ENCODE measurements at places on chromosomes 12 and 14.

- no peak for DNase-seq
- H3K27me3 ChIP-seq: no peaks in the 10 kb centered on the region
- H3K36me3 ChIP-seq: no peaks in the 10 kb centered on the region
- no peak overlapping the region for H3K4me3 ChIP-seq
Observed at GRCh38 chr12:11967376-11968047, 103.2 kb upstream of the BCL2L14 start.

DNA sequence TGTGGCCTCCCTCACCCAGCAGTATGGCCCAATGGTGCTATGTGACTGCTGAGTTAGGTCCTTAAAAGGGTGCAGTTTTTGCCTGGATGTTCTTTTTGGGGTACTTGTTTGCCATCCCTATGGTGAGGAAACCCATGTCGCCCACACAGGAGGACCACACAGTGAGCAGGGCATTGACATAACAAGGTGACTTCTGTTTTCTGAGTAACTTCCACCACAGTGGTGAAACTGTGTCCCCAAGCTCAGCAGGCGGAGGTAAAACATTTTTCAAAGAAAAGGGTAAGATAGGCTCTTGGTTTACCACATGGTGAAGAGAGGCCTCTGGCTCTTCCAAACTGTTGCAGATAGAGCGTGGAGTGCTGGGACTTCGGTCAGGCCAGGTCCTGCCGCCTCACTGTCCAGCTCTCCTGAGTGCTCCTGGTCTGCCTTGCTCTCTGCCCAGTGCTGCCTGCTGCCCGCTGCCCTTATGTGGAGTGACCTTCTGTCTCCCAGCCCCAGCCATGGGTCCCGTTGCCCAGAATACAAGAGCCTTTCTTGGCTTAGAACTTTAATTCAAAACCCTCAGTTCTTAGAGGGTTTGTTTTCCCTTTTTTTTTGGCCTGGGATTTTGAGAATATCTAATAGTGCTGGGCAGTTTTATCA lies 54.0 kb downstream of the TRAF3 start:
- no peaks in the 10 kb centered on the region for H3K27me3 ChIP-seq
- H3K4me3 ChIP-seq: no peak overlapping the region
- no peak for DNase-seq
- no peak overlapping the region for H3K27ac ChIP-seq
- H3K4me1 ChIP-seq: no peaks in the 10 kb centered on the region

DNA sequence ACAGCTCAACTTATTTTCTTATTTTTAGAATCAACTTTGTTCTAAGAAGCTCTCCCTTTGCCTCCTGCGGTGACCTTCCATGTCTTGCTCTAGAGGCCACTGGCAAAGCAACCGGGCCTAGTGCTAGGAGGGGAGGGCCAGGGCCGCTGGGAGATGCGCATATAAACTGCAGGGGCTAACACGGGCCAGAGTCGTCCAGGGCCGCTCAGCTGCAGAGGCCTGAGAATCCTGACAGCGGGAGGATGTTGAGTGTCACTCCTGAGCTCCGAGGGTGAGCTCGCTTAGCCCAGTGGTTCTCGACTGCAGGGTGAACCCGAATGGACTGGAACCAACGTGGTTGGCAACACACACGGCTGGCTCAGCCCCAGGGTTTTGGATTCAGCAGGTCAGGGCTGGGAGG lies 6.5 kb upstream of the PIWIL1 start:
- H3K27ac ChIP-seq: no peak overlapping the region
- no peaks in the 10 kb centered on the region for H3K4me1 ChIP-seq
- H3K4me3 ChIP-seq: no peak overlapping the region
- DNase-seq: no peak

GRCh38 chr12:22334410-22335100 lies at the start of gene ST8SIA1:
Gene ST8SIA1, minus strand, starts transcription at chr12:22334707. Its CDS starts 475 bp downstream, at chr12:22334232.
- no peaks in the 10 kb centered on the region for H3K36me3 ChIP-seq
- DNase-seq: peak; percentile 29
- H3K4me3 ChIP-seq: peak within 1 kb of the TSS; percentile 65
- no peaks in the 10 kb centered on the region for H3K4me1 ChIP-seq
- H3K27me3 ChIP-seq: peaks cover 46% of the 10 kb centered on the region

DNA sequence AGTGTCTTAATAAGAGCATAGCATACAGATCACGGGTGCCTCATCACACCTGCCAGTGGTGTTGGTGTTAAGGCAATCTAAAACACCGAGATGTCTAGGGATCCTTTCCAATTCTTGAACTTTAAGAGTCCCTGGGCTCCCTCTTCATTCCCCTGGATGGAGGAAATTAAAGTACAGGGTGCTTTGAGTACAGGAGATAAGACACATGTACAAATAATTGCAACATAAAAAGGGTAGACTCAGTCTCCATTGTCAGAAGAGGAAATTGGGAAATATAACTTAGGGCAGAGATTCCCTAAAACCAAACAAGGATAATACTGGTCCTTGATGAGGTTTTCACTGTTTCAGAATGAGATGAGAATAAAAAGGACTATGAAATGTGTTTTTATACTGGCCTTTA lies 34.9 kb downstream of the SCFD1 start:
- no peaks in the 10 kb centered on the region for H3K36me3 ChIP-seq
- no peak overlapping the region for H3K27ac ChIP-seq
- H3K4me1 ChIP-seq: no peaks in the 10 kb centered on the region

DNA sequence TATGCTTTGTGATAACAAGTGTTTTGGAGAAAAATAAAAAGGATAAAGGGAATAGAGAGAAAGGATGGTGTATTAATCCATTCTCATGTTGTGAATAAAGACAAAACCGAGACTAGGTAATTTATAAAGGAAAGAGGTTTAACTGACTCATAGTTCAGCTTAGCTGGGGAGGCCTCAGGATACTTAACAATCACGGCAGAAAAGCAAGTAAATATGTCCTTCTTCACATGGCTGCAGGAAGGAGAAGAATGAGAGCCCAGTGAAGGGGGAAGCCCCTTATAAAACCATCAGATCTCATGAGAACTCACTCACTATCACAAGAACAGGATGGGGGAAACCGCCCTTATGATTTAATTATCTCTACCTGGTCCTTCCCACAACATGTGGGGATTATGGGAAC lies 18.1 kb upstream of the C12orf42 start:
- H3K4me1 ChIP-seq: no peaks in the 10 kb centered on the region
- no peak for DNase-seq
- H3K36me3 ChIP-seq: no peaks in the 10 kb centered on the region
- no peak overlapping the region for H3K4me3 ChIP-seq

GRCh38 chr12:89348894-89349699 lies 3.2 kb downstream of the DUSP6 start:
- H3K4me3 ChIP-seq: peak overlapping the region; percentile 82
- peak overlapping the region; percentile 98 for H3K27ac ChIP-seq
- no peaks in the 10 kb centered on the region for H3K27me3 ChIP-seq

GRCh38 chr12:80321653-80322052 lies 122.4 kb upstream of the PTPRQ start:
- H3K27me3 ChIP-seq: no peaks in the 10 kb centered on the region
- H3K27ac ChIP-seq: no peak overlapping the region
- no peak for DNase-seq
- H3K4me3 ChIP-seq: no peak overlapping the region

GRCh38 chr14:89444044-89444443 lies 27.0 kb upstream of the FOXN3 start:
- H3K36me3 ChIP-seq: no peaks in the 10 kb centered on the region
- H3K4me3 ChIP-seq: no peak overlapping the region
- DNase-seq: no peak
- H3K4me1 ChIP-seq: no peaks in the 10 kb centered on the region
- no peak overlapping the region for H3K27ac ChIP-seq

DNA sequence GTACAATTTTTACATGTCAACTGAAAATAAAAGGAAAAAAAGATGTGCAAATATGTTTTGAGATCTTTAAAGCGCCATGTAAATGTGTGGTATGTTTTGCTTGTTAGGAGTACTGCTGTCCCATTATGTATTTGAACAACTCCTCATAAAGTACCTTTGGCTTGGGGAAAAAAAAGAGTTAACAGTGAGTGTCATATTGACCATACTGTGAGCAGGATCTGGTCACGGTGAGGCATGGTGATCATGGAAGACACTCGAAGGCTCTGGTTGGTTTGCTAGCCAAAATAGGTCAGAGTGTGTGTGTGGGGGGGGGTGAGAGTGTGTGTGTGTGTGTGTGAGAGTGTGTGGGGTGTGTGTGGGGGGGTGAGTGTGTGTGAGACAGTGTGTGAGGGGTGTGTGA lies 10.1 kb upstream of the FBXL14 start:
- peaks cover 12% of the 10 kb centered on the region for H3K4me1 ChIP-seq
- no peak overlapping the region for H3K4me3 ChIP-seq
- H3K36me3 ChIP-seq: no peaks in the 10 kb centered on the region
- DNase-seq: no peak
- no peaks in the 10 kb centered on the region for H3K27me3 ChIP-seq
- H3K27ac ChIP-seq: no peak overlapping the region

GRCh38 chr14:64806202-64806861 lies 73.4 kb downstream of the SPTB start:
- peaks cover 17% of the 10 kb centered on the region for H3K36me3 ChIP-seq
- peaks cover 18% of the 10 kb centered on the region for H3K4me1 ChIP-seq
- peak overlapping the region; percentile 77 for H3K27ac ChIP-seq
- DNase-seq: no peak
- H3K4me3 ChIP-seq: no peak overlapping the region

DNA sequence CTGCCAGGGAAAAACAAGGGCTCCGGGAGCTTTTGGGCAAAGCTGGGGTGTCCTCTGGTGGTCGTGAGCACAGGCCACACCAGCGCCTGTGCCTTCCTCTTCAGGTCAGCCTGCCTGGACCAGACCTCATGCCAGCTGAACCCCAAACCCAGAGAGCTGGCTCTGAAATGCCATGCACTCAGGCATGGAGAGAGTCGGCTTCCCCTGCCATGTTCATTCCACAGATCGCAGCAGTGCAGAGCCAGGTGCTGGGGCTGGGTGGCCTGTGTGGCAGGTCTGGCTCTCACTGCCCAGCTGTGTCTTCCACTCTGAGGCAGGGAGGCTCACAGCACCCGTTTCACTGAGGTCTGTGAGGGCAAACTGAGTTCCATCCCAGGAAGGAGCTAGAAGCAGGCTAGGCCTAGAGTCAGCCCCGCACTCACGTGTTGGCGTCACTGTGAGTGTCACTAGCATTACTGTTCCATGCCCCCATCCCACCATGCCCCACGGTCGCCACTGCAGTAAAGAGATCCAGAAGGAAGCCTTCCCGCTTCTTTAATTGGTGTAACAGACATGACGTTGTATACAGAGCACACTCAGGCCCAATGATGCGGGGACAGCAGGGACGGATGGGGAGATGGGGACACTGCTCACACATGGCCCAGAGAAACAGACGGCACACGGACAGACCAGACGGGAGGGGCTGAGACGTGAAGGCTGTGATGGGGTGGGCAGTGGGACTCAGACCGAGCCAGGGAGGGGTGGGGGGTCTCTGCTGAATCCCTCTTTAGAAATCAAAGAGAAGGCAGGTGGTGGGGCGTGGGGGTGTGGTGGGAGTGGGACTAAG lies 2.7 kb downstream of the ARL6IP4 start:
- H3K27me3 ChIP-seq: no peaks in the 10 kb centered on the region
- H3K4me3 ChIP-seq: no peak overlapping the region
- H3K4me1 ChIP-seq: peaks cover 31% of the 10 kb centered on the region
- DNase-seq: no peak
- no peaks in the 10 kb centered on the region for H3K36me3 ChIP-seq

DNA sequence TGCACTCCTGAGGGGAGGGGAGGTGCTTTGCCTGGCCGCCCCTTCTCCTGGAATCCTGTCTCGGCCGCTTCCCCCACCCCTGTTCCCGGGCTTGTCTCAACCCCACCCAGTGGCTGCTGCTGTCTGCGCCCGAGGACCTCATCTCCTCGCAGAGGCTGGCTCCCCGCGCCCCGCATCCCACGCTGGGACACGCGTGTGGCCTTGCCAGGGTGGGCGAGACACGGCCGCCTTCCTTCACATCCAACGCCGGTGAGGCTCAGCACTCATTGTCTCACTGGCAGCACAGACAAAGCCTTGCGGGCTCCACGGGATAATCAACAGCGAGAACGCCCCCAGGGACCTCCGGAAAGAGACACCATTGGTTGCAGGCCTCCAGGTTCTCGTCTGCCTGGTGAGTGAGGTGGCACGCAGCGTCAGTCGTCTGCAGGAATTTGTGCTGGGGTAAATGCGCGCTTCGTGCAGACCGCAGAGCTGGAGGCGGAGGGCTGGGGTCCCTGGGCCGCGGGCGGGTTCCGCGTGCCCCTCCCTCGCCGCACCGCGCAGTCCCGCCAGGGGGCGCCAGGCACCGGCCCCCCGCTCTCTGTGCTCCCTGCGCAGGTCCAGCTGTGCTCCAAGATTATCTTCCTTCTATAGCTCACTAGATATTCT lies 26.8 kb downstream of the CCDC177 start:
- H3K27me3 ChIP-seq: peaks cover 41% of the 10 kb centered on the region
- H3K27ac ChIP-seq: no peak overlapping the region
- DNase-seq: no peak
- no peaks in the 10 kb centered on the region for H3K4me1 ChIP-seq
- H3K4me3 ChIP-seq: peak overlapping the region; percentile 2
- H3K36me3 ChIP-seq: no peaks in the 10 kb centered on the region

DNA sequence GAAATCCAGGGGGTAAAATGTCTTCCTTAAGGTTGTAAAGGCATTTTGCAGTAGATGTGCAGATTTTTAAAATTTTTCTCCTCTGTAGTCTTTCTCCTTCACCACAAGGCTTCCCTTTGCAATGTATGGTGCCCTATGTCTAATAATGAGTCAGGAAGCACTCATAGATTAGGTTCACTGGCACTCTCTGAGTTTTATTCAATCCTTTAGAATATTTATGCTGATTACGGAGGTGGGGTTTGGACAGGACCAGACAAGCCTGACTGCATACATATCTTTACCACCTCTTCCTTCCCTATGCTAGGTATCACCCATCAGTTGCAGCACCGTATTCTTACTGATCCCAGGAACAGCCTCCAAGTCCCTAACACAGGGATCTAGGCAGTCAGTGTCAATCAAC lies 99.5 kb downstream of the NEDD1 start:
- no peaks in the 10 kb centered on the region for H3K4me1 ChIP-seq
- DNase-seq: no peak
- H3K4me3 ChIP-seq: no peak overlapping the region
- no peak overlapping the region for H3K27ac ChIP-seq
